NCI-H1694 (cell line): ENCODE measurements at places on chromosomes 5 and 9.

DNA sequence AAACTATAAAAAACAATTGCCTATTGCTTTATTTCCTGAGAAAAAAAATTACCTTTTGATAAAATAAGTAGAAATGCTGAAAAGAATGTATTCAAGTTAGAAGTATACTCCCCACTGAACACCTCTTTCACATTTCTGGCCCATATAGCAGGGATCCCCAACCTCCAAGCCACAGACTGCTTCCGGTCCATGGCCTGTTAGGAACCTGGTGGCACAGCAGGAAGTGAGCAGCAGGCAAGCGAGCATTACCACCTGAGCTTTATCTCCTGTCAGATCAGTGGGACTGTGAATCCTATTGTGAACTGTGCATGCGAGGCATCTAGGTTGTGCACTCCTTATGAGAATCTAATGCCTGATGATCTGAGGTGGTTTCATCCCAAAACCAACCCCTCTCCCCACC is 563.9 kb downstream of the RAB3C start:
- DNase-seq = no peak

DNA sequence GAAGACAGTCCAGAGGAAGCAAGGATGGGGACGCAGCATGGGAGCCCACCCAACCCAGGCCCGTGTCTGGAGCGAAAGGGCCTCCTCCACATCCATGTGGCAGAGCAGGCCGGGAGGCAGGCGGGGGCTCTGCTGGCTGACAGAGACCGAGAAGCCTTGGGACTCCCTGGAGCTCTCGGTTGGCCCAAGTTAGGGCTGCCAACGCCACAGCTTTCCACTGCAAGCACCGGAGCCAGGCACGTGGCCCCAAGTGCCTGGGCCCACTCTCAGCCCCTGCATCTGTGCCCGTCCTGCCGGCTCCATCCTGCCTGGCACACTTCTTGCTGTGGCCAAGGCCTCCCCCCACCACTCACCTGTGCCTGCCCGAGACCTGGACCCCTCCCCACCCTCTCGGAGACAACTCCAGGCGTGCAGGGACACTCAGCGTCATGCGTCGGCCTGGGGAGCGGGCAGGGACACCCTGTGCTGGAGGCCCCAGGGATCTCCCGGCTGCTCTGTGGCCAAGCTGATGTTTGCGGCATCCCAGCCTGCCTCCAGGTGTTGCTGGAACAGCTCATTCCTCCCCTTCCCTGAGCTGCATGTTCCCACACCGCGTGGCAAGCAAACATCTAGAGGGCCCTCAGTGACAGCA is 31.5 kb downstream of the SLC6A3 start:
- DNase-seq = no peak

GRCh38 chr9:74498621-74499095 is 1.5 kb downstream of the RORB start:
- DNase-seq = no peak

DNA sequence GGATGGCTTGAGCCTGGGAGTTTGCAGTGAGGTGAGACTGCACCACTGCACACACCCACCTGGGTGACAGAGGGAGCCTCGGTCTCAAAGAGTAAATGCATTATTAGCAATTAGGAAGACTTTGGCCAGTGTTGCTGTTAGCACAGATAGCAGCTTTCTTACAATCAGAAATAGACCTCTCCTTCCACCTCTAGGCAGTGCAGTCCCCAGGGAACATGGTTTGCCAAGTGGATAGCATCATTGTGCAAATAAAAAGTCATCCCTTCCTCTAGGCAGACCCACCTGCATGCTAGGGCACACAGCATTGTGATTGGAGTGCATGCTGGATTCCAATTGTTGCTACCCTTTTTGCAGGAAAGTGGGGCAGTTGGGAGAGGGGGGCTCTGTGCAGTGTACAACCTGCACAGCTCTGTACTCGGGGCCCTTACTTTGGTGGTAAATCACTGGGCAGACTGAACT is 77.9 kb upstream of the KLF9 start:
- peak; percentile 9 for DNase-seq

GRCh38 chr5:130102375-130102774 is 198.1 kb downstream of the CHSY3 start:
- DNase-seq = no peak
